WTC11 (cell line): ENCODE measurements at places on chromosomes 2 and 18. TPM values are rescaled to one million over a fixed set of nuclear protein-coding genes. Genes with fewer than 3 reads are reported as not detected.
A peak's percentile ranks its signal among the peaks of the same experiment; 100 is the strongest.

PRKD3 gene
- total RNA-seq: 65.9 to 82.1 TPM (median 68.5 TPM) in 3 replicates

LRRC30 gene
- total RNA-seq: not detected in 3 replicates

HNMT gene
- 2.8 to 4.6 TPM (median 3.1 TPM) in 3 replicates for total RNA-seq

REG1B gene
- total RNA-seq: 2.1 to 3.8 TPM (median 2.3 TPM) in 3 replicates

PRSS56 gene
- total RNA-seq: not detected in 3 replicates

DNA sequence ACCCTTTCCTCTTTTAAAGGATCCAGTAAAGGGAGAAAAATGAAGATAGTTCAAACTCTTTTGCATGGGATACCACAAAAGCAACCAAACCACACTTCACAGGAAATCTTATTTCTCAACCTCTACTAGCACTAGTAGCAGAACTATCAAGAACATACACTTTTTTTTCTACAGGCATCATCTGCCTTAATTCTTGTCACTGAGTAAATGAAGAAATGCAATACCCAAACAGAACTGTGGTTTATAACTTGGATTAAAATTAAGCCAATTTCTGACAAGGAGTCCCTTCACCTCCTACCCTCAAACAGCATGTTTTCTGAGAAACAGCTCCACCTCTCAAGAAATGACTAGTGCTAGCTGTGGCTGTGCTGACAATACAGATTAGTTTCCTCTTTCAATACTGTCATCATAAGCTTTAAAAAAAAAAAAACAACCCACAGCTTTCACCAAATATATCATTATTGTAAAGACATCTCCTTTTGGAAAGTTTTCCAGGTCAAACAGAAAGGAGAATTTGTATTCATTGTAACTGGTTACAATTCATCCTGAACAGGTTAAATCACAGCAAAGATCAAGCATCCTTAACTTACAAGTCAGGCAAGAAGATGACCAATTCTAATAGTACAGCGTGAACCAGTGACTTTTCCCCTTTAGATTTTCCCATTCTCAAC is 44.4 kb downstream of the PTPN2 start:
- no peak for DNase-seq
- H3K27ac ChIP-seq: peak overlapping the region; percentile 39; the same call in 1 of the 2 replicates
- H3K4me1 ChIP-seq: peaks cover 55% of the 10 kb centered on the region
- no peak overlapping the region for H3K4me3 ChIP-seq
- 0 out of 2 replicates have a peak, but pooled peaks cover 6% of the 10 kb centered on the region for H3K36me3 ChIP-seq

- H3K4me1 ChIP-seq: 0 out of 2 replicates have a peak, but pooled peaks cover 2% of the 10 kb centered on the region
- no peak overlapping the region for H3K4me3 ChIP-seq
- H3K27ac ChIP-seq: no peak overlapping the region
- H3K36me3 ChIP-seq: no peaks in the 10 kb centered on the region
- no peaks in the 10 kb centered on the region for H3K27me3 ChIP-seq
Observed at GRCh38 chr2:57908736-57909161, 137.9 kb upstream of the VRK2 start.

- peaks cover 7% of the 10 kb centered on the region for H3K4me1 ChIP-seq
- no peak overlapping the region for H3K4me3 ChIP-seq
Observed at GRCh38 chr2:146801886-146802285, 1042.9 kb upstream of the ACVR2A start.

GRCh38 chr18:78542204-78542603 is 437.4 kb upstream of the SALL3 start:
- H3K4me3 ChIP-seq: no peak overlapping the region
- no peak overlapping the region for H3K27ac ChIP-seq
- peaks cover 38% of the 10 kb centered on the region for H3K36me3 ChIP-seq
- DNase-seq: no peak
- H3K4me1 ChIP-seq: no peaks in the 10 kb centered on the region

DNA sequence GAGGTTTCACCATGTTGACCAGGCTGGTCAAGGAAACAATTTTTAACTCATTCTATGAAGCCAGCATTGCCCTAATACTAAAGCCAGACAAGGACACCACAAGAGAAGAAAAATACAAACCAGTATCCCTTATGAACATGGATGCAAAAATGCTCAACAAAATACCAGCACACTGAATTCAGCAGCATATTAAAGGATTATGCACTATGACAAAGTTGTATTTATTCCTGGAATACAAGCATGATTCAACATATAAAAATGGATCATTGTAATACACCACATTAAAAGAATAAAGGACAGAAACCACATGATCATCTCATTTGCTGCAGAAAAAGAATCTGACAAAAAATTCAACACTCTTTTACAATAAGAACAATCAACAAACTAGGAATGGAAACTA is 138.7 kb downstream of the RAB3GAP1 start:
- peaks cover 25% of the 10 kb centered on the region for H3K36me3 ChIP-seq
- no peak overlapping the region for H3K27ac ChIP-seq
- no peaks in the 10 kb centered on the region for H3K27me3 ChIP-seq
- DNase-seq: no peak

DNA sequence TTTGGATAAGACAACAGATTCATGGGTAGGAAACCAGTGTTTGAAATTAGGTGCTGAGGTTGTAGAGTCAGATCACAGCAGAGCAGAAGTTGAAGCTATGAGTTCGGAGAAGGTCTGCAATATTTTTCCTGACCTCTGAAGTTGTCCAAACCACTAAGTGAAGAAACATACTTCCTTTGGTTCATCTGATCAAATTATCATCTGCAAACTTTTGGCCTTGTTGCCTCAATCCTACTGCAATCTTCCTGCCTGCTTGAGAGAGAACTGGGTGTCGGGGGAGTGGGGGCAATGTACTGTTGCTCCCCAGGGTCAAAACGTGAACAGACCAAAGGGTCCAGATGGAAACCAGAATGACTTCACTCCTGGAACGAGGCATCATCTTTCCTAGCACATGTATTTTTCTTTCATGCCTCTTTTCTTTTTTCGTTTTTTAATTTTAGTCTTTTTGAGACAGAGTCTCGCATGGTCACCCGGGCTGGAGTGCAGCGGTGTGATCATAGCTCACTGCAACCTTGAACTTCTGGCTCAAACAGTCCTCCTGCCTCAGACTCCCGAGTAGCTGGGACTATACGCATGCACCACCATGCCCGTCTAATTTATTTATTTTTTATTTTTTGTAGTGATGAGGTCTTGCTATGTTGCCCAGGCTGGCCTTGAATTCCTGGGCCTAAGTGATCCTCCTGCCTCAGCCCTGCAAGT is 42.7 kb downstream of the RAB31 start:
- no peaks in the 10 kb centered on the region for H3K27me3 ChIP-seq
- no peak overlapping the region for H3K27ac ChIP-seq
- no peak overlapping the region for H3K4me3 ChIP-seq
- DNase-seq: no peak
- no peaks in the 10 kb centered on the region for H3K36me3 ChIP-seq

- H3K27me3 ChIP-seq: peaks cover 17% of the 10 kb centered on the region
- no peak overlapping the region for H3K4me3 ChIP-seq
- no peaks in the 10 kb centered on the region for H3K36me3 ChIP-seq
- peaks cover 30% of the 10 kb centered on the region for H3K4me1 ChIP-seq
- no peak for DNase-seq
- H3K27ac ChIP-seq: no peak overlapping the region
Observed at GRCh38 chr18:45657357-45658335, 42.4 kb downstream of the SLC14A2 start.
